ENCODE measurements at places on chromosomes 2 and 18. TPM values are rescaled to one million over a fixed set of nuclear protein-coding genes. Genes with fewer than 3 reads are reported as not detected.

Gene CCDC85A
- not detected for total RNA-seq

Gene ABHD3
- total RNA-seq = 8.8 TPM

Gene DPP4
- 0.27 TPM for total RNA-seq

Gene ST6GAL2
- total RNA-seq = 0.08 TPM

Gene MRPL19
- total RNA-seq = 88.4 TPM

Gene EGR4
- total RNA-seq = not detected

Gene TNFRSF11A
- total RNA-seq = 0.16 TPM

Gene IHH
- total RNA-seq = not detected

Gene EPB41L3
- total RNA-seq = 0.15 TPM

Gene LIMS3
- 0.15 TPM for total RNA-seq

Gene UPP2
- not detected for total RNA-seq

Gene TTR
- total RNA-seq = not detected

Gene DSC2
- total RNA-seq = 19.4 TPM

Gene PCARE
- total RNA-seq = not detected

Gene ITGA4
- 26.6 TPM for total RNA-seq

Gene SPDYA
- not detected for total RNA-seq

Gene NRP2
- 37.0 TPM for total RNA-seq

Gene CREG2
- 0.31 TPM for total RNA-seq

Gene PSMA8
- not detected for total RNA-seq

Gene GRB14
- 15.4 TPM for total RNA-seq

Gene LCT
- 0.04 TPM for total RNA-seq

Gene TRIM43
- not detected for total RNA-seq

Gene ZNF385B
- not detected for total RNA-seq

Gene CCNT2
- total RNA-seq = 15.5 TPM

Gene SP140
- not detected for total RNA-seq

Gene CHST9
- not detected for total RNA-seq

Gene RAX
- total RNA-seq = not detected

Gene INO80B
- total RNA-seq = 28.2 TPM

Gene IL1R2
- 12.9 TPM for total RNA-seq

Gene ALLC
- not detected for total RNA-seq

Gene VWA3B
- 0.08 TPM for total RNA-seq

Gene PROM2
- 5.9 TPM for total RNA-seq

Gene CD28
- total RNA-seq = not detected

Gene CNTNAP5
- total RNA-seq = not detected

Gene ABCG8
- not detected for total RNA-seq

Gene NOL4
- total RNA-seq = 1.9 TPM

Gene DOK6
- not detected for total RNA-seq

Gene RPL31
- total RNA-seq = 1,637 TPM

Gene DSG2
- total RNA-seq = 73.2 TPM

Gene TUBB8B
- not detected for total RNA-seq

Gene ABCB11
- total RNA-seq = not detected

Gene IGFBP5
- total RNA-seq = 0.08 TPM

Gene PPP1R1C
- total RNA-seq = 8.6 TPM
